Activated naive CD4-positive, alpha-beta T cell treated with anti-CD3 and anti-CD28 coated beads, Interleukin-2, amount 10 ng/mL, durations not matched to agents 5 hours and 36 hours (primary cell): ENCODE measurements at places on chromosomes 12 and 14. TPM values are rescaled to one million over a fixed set of nuclear protein-coding genes. Genes with fewer than 3 reads are reported as not detected.

Gene TAS2R42
- total RNA-seq, result not detected

Gene TAS2R7
- total RNA-seq, result not detected

Gene BTBD6
- 44.5 TPM for total RNA-seq

Gene CMTM5
- not detected for total RNA-seq

Gene BICDL1
- total RNA-seq, result 54.4 TPM

Gene COX8C
- not detected for total RNA-seq

Gene SERPINA5
- total RNA-seq, result not detected

Gene TMEM30B
- total RNA-seq, result 0.55 TPM

Gene PSME1
- total RNA-seq, result 453 TPM

Gene RPL10L
- not detected for total RNA-seq

Gene DHRS2
- total RNA-seq, result 0.18 TPM

Gene TMEM179
- total RNA-seq, result not detected

Gene OR4E2
- not detected for total RNA-seq

Gene TRHDE
- total RNA-seq, result not detected

Gene RNASE4
- total RNA-seq, result 0.45 TPM

Gene EIF2S3B
- 2.6 TPM for total RNA-seq

Gene PLEKHD1
- total RNA-seq, result 0.15 TPM

Gene CCDC59
- total RNA-seq, result 44.7 TPM

Gene NRIP2
- not detected for total RNA-seq

Gene ACSM4
- total RNA-seq, result not detected

Gene POTEG
- not detected for total RNA-seq

Gene BBOF1
- 1.5 TPM for total RNA-seq

Gene BCL2L14
- total RNA-seq, result 12.9 TPM

Gene LRRC9
- total RNA-seq, result not detected

Gene CLEC6A
- 0.17 TPM for total RNA-seq

Gene IGFBP6
- 0.55 TPM for total RNA-seq

Gene ASCL1
- not detected for total RNA-seq

Gene PPFIA2
- not detected for total RNA-seq

Gene TROAP
- total RNA-seq, result 61.7 TPM

Gene RAN
- total RNA-seq, result 890 TPM
